ENCODE measurements at places on chromosomes 12 and 14. TPM values are rescaled to one million over a fixed set of nuclear protein-coding genes. Genes with fewer than 3 reads are reported as not detected.

Gene ACSS3
- total RNA-seq = 0.31 TPM

DNA sequence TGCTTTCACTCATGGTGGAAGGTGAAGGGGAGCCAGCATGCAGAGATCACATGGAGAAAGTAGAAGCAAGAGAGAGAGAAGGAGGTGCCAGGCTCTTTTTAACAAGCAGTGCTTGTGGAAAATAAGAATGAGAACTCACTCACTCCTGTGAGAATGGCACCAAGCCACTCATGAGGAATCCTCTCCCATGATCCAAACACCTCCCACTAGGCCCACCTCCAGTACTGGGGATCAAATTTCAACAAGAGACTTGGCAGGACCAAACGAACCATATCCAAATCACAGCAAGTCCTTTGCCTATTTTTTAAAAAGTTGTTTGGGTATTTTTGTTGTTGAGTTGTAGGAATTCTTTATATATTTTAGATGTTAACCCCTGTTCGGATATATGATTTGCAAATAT lies 245.9 kb upstream of the ARID2 start:
- no peak for DNase-seq

- DNase-seq = no peak
Observed at GRCh38 chr12:53593707-53594106, 32.5 kb downstream of the ATF7 start.

GRCh38 chr12:31605531-31605930 lies 14.6 kb upstream of the DENND5B start:
- no peak for DNase-seq
